Tibial nerve (tissue), 4 donors: ENCODE measurements at places on chromosomes 7 and 10. TPM values are rescaled to one million over a fixed set of nuclear protein-coding genes. Genes with fewer than 3 reads are reported as not detected.
A peak's percentile ranks its signal among the peaks of the same experiment; 100 is the strongest.

- peaks cover 17% of the 10 kb centered on the region for H3K36me3 ChIP-seq
- no peaks in the 10 kb centered on the region for H3K27me3 ChIP-seq
- DNase-seq = no peak
- H3K4me3 ChIP-seq = no peak overlapping the region
- no peak overlapping the region for H3K27ac ChIP-seq
Measured at GRCh38 chr10:59847888-59848287, 58.5 kb downstream of the CCDC6 start.

DNA sequence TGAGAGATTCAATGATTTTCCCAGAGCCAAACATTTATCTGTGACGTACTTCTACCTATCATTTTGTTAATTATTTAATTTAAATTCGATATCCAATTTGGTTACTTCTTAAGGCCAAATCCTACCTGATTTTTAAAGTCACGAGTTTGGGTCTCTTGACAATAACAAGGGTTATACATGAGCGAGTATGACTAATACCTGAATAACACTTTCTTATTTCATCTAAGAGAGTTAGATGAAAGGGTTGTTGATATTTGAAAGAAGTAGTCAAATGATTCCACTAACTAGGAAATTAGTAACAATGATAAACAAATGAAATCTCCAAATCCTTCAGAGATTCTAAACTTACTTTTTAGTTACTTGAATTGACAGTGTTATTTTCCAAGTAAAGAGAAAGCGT, 1086.9 kb downstream of the XPNPEP1 start:
- H3K4me3 ChIP-seq = no peak overlapping the region
- no peak overlapping the region for H3K27ac ChIP-seq
- DNase-seq = no peak

DNA sequence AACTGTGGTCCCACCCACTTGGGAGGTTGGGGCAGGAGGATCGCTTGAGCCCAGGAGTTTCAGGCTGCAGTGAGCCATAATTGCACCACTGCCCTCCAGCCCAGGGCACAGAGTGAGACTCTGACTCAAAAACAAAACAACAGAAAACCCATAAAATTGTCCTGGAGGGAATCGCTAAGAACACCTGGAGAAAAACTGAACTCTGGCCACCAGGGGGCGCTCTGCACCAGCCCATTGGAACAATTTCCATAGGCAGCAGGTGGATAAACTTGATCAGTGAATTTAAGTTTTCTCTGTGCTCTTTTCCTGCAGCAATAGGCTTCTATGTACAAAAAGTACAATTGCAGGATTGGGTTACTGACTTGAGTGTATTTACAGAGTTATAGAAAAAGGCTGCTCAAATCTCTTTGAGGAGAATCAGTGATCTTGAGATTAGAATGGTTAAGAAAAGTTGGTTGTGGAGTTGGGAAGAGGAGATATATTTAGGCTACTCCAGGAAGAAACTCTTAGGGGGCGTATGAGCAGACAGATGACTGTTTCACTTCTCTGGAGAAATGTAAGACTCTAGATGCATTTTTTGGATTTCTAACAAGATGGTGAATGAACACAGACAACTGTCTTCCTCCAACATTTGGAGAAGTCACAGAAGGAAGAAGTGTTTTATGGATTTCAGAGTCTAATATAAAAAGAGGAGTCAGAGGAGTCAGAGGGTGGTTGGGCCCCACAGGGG, 274.9 kb upstream of the GALNT17 start:
- DNase-seq = peak; percentile 77
- no peaks in the 10 kb centered on the region for H3K27me3 ChIP-seq
- no peak overlapping the region for H3K27ac ChIP-seq
- no peak overlapping the region for H3K4me3 ChIP-seq
- H3K36me3 ChIP-seq = no peaks in the 10 kb centered on the region
- no peaks in the 10 kb centered on the region for H3K4me1 ChIP-seq

GRCh38 chr7:92653136-92653535, 62.9 kb upstream of the FAM133B start:
- H3K4me3 ChIP-seq = no peak overlapping the region
- no peaks in the 10 kb centered on the region for H3K4me1 ChIP-seq
- H3K27me3 ChIP-seq = no peaks in the 10 kb centered on the region

- no peak overlapping the region for H3K4me3 ChIP-seq
- H3K4me1 ChIP-seq = no peaks in the 10 kb centered on the region
- no peak for DNase-seq
Measured at GRCh38 chr7:39211581-39211980, 233.9 kb downstream of the POU6F2 start.

- peaks cover 21% of the 10 kb centered on the region for H3K36me3 ChIP-seq
- peak; percentile 94 for DNase-seq
- H3K27ac ChIP-seq = peak overlapping the region; percentile 99
Measured at GRCh38 chr10:102645741-102646609, 1.7 kb downstream of the TRIM8 start.

DNA sequence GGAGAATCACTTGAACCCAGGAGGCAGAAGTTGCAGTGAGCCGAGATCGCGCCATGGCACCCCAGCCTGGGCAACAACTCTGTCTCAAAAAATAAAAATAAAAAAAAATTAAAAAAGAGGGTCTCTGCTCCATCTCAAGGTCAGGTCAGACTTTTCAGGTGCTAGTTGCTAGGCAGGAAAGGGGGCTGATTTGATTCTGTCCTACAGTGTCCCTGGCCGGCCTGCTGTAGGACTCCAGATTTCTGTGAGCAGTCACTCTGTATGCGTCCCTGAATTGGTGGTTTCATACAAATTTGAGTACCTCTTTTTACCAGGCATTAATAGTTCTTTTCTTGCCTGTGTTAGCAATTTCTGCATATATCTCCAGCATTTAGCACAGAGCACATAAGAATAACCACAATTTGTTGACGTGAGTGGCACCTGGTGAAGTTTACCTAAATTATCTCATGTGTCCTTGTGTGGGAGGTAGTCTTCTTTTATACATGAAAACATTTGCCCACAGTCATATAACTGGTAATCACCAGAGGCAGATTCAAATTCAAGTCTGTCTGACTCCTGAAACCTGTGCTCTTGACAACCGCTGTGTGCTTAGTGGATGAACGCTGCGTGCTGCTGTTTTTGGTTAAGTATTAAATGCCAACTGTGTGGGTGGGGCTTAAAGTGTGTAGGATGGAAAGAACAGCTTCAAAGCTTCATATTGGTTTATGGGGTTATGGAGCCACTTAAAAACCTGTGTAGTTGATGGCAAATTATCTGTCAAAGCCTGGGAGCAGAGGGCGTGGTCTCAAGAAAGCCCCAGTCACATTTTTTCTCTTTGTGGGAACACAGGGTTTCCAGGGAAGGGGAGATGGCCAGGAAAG, 3.2 kb upstream of the ZNF775 start:
- no peaks in the 10 kb centered on the region for H3K27me3 ChIP-seq
- H3K36me3 ChIP-seq = no peaks in the 10 kb centered on the region
- H3K4me3 ChIP-seq = no peak overlapping the region
- DNase-seq = no peak
- H3K27ac ChIP-seq = peak overlapping the region; percentile 14

- no peak overlapping the region for H3K4me3 ChIP-seq
- peaks cover 4% of the 10 kb centered on the region for H3K4me1 ChIP-seq
- H3K27me3 ChIP-seq = no peaks in the 10 kb centered on the region
- no peak overlapping the region for H3K27ac ChIP-seq
- DNase-seq = no peak
Measured at GRCh38 chr10:96660297-96660696, 60.0 kb downstream of the PIK3AP1 start.

VCL gene
- total RNA-seq = 99.6 TPM
